Epithelial cell of umbilical artery (primary cell): ENCODE measurements at places on chromosomes 7 and 10. TPM values are rescaled to one million over a fixed set of nuclear protein-coding genes. Genes with fewer than 3 reads are reported as not detected.

The LIPK gene
- total RNA-seq = not detected in 2 replicates

The CDHR1 gene
- total RNA-seq = under 0.01 TPM in 2 replicates

The TYSND1 gene
- total RNA-seq = 9.7 and 10.5 TPM in 2 replicates

The RGR gene
- not detected in 2 replicates for total RNA-seq

The CD36 gene
- 0.15 and 0.32 TPM in 2 replicates for total RNA-seq

The ANKRD1 gene
- total RNA-seq = 1,195 and 1,657 TPM in 2 replicates

The NIPSNAP2 gene
- total RNA-seq = 35.6 and 41.6 TPM in 2 replicates

The ZNF487 gene
- total RNA-seq = 1.1 and 2.6 TPM in 2 replicates

The CDNF gene
- 0.32 and 0.61 TPM in 2 replicates for total RNA-seq

The LIPM gene
- not detected in 2 replicates for total RNA-seq

The FXYD4 gene
- total RNA-seq = not detected in 2 replicates

The NPSR1 gene
- not detected in 2 replicates for total RNA-seq

The ZNF117 gene
- total RNA-seq = 3.8 and 6.5 TPM in 2 replicates

The SLC16A9 gene
- total RNA-seq = 0.30 and 0.97 TPM in 2 replicates

The CFAP43 gene
- total RNA-seq = under 0.01 TPM in 1 of 2 replicates, not detected in the other

The CHST15 gene
- total RNA-seq = 15.5 and 18.8 TPM in 2 replicates

The CHN2 gene
- under 0.01 TPM in 1 of 2 replicates, not detected in the other for total RNA-seq

The CLDN3 gene
- total RNA-seq = 0.30 and 0.32 TPM in 2 replicates

The ZNF503 gene
- 0.65 and 1.4 TPM in 2 replicates for total RNA-seq

The EN2 gene
- total RNA-seq = under 0.01 TPM in 1 of 2 replicates, not detected in the other

The MALRD1 gene
- under 0.01 TPM in 1 of 2 replicates, not detected in the other for total RNA-seq

The NAT16 gene
- total RNA-seq = not detected in 2 replicates

The TEX36 gene
- not detected in 2 replicates for total RNA-seq

The HYCC1 gene
- 37.4 and 61.7 TPM in 2 replicates for total RNA-seq

The SSC4D gene
- 0.65 and 0.76 TPM in 2 replicates for total RNA-seq

The DEPP1 gene
- total RNA-seq = 191 and 220 TPM in 2 replicates

The TRIM73 gene
- 0.32 and 0.91 TPM in 2 replicates for total RNA-seq

The SUN3 gene
- not detected in 2 replicates for total RNA-seq

The PSD gene
- under 0.01 and 0.46 TPM in 2 replicates for total RNA-seq

The IFIT2 gene
- total RNA-seq = 0.97 and 15.2 TPM in 2 replicates

The DNAJC12 gene
- 2.9 and 4.2 TPM in 2 replicates for total RNA-seq

The STEAP4 gene
- total RNA-seq = not detected in 2 replicates

The ITIH2 gene
- total RNA-seq = not detected in 2 replicates

The DOCK4 gene
- total RNA-seq = 138 and 229 TPM in 2 replicates

The CARD11 gene
- 1.7 and 6.2 TPM in 2 replicates for total RNA-seq

The SH3PXD2A gene
- 2.1 and 2.3 TPM in 2 replicates for total RNA-seq
